ENCODE measurements at places on chromosomes 3 and 15. TPM values are rescaled to one million over a fixed set of nuclear protein-coding genes. Genes with fewer than 3 reads are reported as not detected.
A peak's percentile ranks its signal among the peaks of the same experiment; 100 is the strongest.

- no peaks in the 10 kb centered on the region for H3K27me3 ChIP-seq
- H3K27ac ChIP-seq = peak overlapping the region; percentile 93
- peaks cover 11% of the 10 kb centered on the region for H3K36me3 ChIP-seq
- H3K4me1 ChIP-seq = peaks cover 23% of the 10 kb centered on the region
Observed at GRCh38 chr3:53892286-53892637, 603 bp upstream of the SELENOK start.

DNA sequence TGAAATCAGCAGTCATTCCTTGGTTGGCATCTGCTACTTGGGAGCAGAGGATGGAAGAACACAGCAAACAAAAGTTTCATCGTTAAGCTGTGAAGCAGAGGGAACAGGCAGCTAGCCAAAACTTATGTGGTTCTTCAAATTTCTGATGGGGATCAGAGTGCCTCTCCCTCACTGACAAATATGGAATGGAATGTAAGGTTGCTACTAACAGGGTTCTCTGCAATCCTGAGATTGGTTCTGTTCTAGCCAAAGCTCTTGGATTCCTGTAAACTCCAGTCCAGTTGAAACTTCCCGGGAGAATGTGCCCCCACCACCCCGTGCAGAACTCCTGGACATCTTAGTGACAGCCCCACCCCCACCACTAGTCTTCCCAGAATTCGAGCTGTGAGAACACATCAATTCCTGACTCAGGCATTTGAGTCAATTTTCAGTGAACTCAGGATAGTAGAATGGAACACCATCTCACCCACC lies 55.9 kb upstream of the PHLDB2 start:
- peak; percentile 61 for DNase-seq
- H3K4me1 ChIP-seq = peaks cover 10% of the 10 kb centered on the region
- H3K27ac ChIP-seq = peak overlapping the region; percentile 75
- no peaks in the 10 kb centered on the region for H3K36me3 ChIP-seq
- H3K4me3 ChIP-seq = no peak overlapping the region

DNA sequence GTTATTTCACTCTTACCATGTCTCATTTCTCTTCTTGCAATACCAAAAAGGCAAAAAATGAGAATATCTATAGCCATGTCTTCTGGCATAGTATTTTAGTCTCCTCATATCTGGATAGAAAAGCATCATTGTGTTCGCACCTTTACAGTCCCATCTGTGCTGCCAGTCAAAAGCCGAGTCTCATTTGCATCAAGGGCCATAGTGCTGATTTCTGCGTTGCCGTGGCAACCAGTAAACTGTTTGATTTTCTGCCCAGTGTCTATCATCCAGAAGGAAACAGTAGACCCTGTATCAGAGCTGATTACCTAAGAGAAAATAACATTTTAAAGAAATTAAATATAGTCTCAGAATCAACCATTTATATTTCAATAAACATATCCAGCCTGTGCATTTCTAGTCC lies 86.1 kb upstream of the SERPINI2 start:
- no peak for DNase-seq
- no peak overlapping the region for H3K27ac ChIP-seq
- no peaks in the 10 kb centered on the region for H3K27me3 ChIP-seq
- H3K4me3 ChIP-seq = no peak overlapping the region

DNA sequence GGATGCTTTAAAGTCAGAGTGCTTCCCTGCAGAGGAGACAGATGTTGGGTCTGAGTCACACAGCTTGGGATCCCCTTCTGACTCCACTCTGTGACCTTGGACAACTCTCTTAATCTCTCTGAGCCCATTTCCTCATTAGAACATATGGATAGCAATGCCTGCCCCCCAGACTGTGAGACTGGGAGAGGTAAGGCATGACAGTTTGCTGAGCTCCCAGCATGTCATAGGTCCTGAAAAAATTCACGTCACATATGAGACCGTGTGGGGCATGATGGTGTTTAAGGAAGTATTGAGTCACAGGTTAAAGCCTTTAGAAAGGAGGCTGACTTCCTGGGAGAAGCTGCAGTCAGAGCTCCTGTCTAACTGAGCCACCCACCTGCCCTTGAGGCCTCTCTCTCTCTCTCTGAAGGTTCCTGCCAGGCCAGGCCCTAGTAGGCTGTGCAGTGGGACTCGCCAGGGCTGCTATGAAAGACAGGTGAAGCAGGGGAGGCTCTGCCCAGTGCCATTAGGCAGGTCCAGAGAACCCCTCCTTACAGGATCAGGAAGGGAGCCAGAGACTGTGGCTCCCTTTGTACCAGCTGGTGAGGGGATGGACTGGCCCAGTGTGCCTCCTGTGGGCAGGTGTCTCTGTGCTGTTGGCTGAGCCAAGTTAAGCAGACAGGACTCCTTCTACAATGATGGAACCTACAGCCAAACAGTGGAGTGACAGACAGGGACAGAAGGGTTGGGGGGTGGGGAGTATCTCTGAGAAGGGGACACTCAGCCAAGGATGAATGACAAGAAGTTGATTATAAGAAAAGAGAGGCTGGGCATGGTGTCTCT lies 19.5 kb upstream of the DOCK3 start:
- no peak overlapping the region for H3K4me3 ChIP-seq
- no peak overlapping the region for H3K27ac ChIP-seq
- H3K36me3 ChIP-seq = no peaks in the 10 kb centered on the region
- H3K4me1 ChIP-seq = no peaks in the 10 kb centered on the region

GRCh38 chr3:73601011-73601410 lies 23.7 kb downstream of the PDZRN3 start:
- H3K27ac ChIP-seq = no peak overlapping the region
- H3K27me3 ChIP-seq = no peaks in the 10 kb centered on the region

- peaks cover 15% of the 10 kb centered on the region for H3K36me3 ChIP-seq
- peak within 1 kb of the TSS; percentile 86 for H3K27ac ChIP-seq
- H3K27me3 ChIP-seq = no peaks in the 10 kb centered on the region
- peak; percentile 91 for DNase-seq
- H3K4me1 ChIP-seq = peaks cover 41% of the 10 kb centered on the region
Observed at GRCh38 chr3:52455283-52456168, at the start of gene NISCH. NISCH (plus strand) TSS chr3:52455604; CDS start chr3:52455642, 38 bp downstream.

The GRM7 gene
- total RNA-seq = not detected

GRCh38 chr3:114350271-114350670 lies 56.4 kb downstream of the TIGIT start:
- H3K27me3 ChIP-seq = no peaks in the 10 kb centered on the region
- no peak overlapping the region for H3K27ac ChIP-seq
- no peak overlapping the region for H3K4me3 ChIP-seq
- no peaks in the 10 kb centered on the region for H3K4me1 ChIP-seq

DNA sequence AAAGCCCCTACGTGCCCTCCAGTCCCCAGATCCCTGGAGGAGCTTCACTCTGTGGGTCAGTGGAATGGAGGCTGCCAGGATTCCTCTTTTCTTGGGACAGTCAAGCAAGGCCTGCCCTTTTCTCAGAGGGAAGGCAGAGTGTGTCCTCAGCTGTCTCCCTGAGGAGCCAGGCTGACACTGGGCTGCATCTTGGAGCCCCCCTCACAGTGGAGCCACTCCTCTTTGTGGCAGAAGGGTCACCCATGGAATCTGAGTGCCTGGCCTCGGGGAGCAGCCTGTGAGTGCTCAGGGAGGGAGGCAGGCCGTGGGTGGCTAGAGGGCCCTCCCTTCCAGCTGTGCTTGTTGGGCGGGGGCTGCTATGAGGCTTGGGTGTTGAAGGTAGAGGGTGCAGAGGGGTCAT lies 41.2 kb downstream of the BOC start:
- no peaks in the 10 kb centered on the region for H3K4me1 ChIP-seq
- no peak overlapping the region for H3K27ac ChIP-seq
- no peaks in the 10 kb centered on the region for H3K27me3 ChIP-seq

DNA sequence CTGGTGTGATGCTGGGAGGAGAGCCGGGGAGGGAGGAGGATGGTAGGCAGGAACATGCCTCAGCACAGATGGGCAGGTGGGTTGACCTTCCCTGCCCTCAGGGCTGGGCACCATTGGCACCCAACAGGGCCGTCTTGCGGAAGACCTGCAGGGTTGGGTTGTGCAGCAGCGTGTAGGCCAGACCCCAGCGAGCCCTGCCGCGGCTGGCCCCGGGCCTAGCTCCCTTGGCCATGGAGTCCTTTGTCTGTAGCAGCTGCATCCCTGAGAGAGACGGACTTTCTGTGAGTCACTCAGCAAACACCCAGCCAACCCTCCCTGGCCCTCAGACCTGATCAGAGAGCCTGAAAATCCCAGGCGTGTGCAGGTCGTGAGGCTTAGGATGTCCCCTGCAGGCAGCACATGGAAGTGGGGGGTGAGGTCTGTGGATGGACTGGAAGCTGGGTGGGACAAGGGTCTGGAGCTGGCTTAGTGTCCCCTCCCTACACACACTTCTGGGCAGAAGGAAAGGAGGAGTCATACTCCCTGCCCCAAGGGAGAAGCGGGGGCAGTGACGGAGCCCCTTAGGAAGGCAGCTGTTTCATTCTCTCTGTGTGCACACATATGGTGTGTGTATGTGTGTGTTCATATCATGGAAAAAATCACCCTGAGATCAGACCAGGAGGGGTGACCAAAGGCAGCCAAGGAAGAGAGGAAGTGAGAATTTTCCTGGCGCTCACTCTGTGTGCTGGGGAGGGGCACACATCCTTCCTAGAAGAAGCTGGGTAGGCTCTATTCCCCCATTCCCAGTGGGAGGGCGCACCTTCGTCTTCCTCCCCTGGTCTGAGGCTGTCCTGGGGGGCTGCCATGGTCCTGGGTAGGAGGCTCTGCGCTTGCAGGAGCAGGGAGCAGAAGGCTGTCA lies 6.7 kb downstream of the ISLR start:
- H3K4me1 ChIP-seq = peaks cover 29% of the 10 kb centered on the region
- peak; percentile 73 for DNase-seq
- no peak overlapping the region for H3K4me3 ChIP-seq
- H3K36me3 ChIP-seq = no peaks in the 10 kb centered on the region
- no peak overlapping the region for H3K27ac ChIP-seq
- no peaks in the 10 kb centered on the region for H3K27me3 ChIP-seq

DNA sequence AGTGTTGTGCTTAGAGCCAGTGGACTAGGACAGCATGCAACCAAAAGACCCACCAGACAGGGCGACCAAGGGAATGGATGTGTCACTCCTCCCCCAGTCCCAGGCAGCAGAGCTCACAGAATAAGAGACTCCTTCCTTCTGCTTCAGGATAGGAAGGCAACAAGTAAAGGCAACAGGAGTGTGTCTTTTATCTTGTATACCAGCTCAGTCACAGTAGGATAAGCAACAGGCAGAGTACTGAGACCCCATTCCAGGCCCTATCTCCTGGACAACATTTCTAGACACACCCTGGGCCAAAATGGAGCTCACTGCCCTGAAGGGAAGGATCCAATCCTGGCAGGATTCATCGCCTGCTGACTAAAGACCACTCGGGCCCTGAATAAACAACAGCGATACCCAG lies 25.0 kb downstream of the PDCD10 start:
- peaks cover 3% of the 10 kb centered on the region for H3K36me3 ChIP-seq
- no peak overlapping the region for H3K27ac ChIP-seq
- no peak for DNase-seq
- H3K4me3 ChIP-seq = no peak overlapping the region

The CYP1A2 gene
- 0.80 TPM for total RNA-seq

The OR5K2 gene
- not detected for total RNA-seq

All from upper lobe of left lung (tissue), 6 donors.